ENCODE measurements at places on chromosomes 3 and 15. TPM values are rescaled to one million over a fixed set of nuclear protein-coding genes. Genes with fewer than 3 reads are reported as not detected.

The GOLGA8Q gene
- total RNA-seq, result 0.54 TPM

The TPRG1 gene
- total RNA-seq, result 2.0 TPM

The SV2B gene
- total RNA-seq, result not detected

The UBAP1L gene
- 2.1 TPM for total RNA-seq

The RHOV gene
- 0.33 TPM for total RNA-seq

The STARD9 gene
- 11.0 TPM for total RNA-seq

The BTLA gene
- not detected for total RNA-seq
